Left hindlimb (tissue), 1 donor: ENCODE measurements at places on chromosomes 3 and 15.

DNA sequence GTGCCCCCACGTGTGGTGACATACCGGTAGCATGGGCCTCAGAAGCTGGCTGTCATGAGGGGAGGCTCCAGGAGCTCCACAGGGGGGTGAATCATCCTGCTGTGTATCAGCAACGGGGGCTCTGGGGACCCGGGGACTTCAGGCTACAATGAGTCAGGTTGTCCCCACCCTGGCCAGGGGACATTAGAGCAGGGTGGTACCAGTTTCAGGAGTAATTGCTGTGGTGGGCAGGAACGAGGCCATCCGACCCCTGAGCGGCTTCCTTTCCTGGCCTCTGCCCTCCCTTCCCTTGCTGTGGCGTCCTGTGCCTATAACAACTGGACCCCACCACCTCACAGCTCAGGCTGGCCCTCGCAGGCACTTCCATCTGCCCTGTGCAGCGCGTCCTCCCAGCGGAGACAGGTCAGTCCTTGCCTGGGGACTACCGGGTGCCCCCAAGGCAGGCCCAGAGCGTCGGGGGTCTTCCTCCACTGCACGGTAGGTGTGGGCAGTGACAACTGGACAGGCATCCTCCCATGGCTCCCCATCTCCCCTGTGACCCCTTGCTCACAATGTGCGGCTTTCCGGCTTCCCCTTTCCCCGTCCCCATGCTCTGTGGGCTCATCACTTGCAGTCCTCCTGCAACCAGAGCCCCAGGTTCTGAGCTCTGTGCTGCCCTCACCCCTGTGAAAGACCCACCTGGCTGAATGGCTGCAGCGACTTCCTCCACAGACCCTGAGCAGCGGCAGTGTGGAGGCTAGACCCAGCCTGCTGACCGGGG lies 57.0 kb downstream of the KLF15 start:
- DNase-seq, result no peak

DNA sequence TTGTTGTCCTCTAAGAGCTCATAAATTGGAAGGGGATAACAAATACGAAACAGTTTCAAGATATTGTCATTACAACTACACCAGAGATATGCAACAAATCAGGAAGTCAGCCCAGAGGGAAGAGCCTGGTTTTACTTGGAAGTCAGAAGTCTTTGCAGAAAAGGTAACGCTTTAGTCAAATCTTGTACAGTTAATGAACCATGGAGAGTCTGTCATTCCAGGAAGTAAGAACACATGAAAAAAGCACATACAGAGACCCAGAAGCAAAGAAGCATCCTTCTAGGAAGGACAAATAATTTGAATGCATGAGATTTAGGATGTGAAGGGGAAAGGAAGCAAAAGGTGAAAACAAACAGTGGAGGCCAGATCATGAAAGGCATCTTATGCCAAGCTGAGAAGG lies 19.6 kb downstream of the DYNC1LI1 start:
- DNase-seq, result no peak

DNA sequence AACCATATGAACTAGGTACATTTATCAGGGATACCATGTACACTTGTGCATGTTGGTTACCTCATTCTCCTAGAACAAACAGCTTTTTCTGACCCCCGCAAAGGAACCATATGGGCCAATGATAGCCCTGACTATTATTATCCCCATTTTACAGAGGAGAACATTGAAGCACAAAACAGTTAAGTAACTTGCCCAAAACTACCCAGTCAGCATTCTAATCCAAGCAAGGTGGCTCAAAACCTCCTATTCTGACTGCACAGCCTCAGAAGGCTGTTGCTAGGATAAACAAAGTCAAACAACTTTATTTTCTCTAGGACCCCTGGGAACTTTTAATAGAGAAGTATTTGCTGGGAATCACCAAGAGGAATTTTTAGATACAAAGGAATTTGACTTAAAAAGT lies 36.7 kb downstream of the CFAP44 start:
- no peak for DNase-seq

- DNase-seq, result no peak
Observed at GRCh38 chr15:72180761-72181324, 16.7 kb downstream of the GRAMD2A start.

DNA sequence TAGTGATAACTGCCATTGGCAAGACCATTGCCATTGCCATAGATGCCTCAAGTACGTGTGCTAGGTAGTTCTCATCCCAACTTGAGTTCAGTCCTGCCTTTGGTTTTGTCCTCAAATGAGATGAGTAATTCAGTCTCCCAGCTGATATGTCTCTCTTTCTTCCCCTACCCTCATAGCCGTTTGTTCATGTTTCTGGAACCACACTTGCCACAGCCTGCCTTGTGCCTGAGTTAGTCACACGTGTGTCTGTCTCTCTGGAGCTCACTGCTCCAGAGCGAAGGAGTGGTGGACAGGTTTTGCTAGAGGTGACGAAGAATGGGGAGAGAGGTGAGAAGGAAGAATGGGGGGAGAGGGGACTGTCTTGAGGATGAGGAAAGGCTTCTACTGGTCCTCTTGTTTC lies 88.0 kb upstream of the IGF1R start:
- no peak for DNase-seq

GRCh38 chr3:79729096-79729495 lies 38.7 kb downstream of the ROBO1 start:
- peak; percentile 53 for DNase-seq

GRCh38 chr3:33729993-33730392 lies 11.9 kb upstream of the CLASP2 start:
- no peak for DNase-seq

GRCh38 chr15:26771168-26771567 lies 1.7 kb downstream of the GABRB3 start:
- DNase-seq, result no peak

GRCh38 chr15:74200871-74201419 lies 1.6 kb downstream of the STRA6 start:
- peak; percentile 73 for DNase-seq

- DNase-seq, result peak; percentile 60
Observed at GRCh38 chr15:99729920-99730319, 3.3 kb downstream of the LYSMD4 start.

- no peak for DNase-seq
Observed at GRCh38 chr3:169760479-169760878, 4.4 kb downstream of the TERC start.

DNA sequence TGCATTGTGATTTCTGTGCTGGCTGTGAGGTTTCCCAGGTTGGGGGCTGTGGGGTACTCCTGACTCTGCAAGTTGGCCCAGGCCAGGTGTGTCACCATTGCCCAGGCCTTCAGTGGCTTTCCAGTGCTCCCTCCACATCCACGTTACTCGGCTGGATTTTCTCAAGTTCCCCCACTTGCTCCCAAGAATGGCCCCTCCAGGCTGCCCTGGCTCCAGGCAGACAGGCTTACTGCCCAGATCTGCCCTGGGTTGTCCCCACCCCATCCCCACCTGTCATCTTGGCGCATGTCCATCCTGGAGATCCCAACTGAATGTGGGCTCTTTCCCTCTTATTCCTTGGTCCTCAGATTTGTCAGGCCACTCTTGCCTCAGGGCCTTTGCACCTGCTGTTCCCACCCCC lies 3.6 kb downstream of the APBA2 start:
- no peak for DNase-seq

DNA sequence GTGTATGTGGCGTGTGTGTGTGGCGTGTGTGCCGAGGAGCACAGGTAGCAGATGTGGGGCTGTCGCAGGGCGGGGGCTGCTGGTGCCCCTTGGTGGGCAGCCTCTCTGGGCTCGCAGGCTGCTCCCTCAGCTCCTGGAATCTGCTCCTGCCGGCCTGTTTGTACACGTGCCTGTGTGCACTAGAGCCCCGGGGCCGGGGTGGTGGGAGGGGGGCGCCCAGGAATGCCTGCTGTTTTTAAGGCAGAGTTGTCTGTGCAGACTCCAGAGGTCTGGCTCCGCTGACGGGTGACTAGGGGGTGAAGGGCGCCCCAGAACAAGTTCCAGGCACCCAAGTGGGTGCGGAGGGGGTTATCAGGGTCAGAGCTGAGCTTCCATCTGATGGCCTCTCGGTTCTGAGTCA lies 112.2 kb downstream of the FBLN2 start:
- no peak for DNase-seq

GRCh38 chr3:16697443-16698147 lies 92.4 kb upstream of the DAZL start:
- no peak for DNase-seq

DNA sequence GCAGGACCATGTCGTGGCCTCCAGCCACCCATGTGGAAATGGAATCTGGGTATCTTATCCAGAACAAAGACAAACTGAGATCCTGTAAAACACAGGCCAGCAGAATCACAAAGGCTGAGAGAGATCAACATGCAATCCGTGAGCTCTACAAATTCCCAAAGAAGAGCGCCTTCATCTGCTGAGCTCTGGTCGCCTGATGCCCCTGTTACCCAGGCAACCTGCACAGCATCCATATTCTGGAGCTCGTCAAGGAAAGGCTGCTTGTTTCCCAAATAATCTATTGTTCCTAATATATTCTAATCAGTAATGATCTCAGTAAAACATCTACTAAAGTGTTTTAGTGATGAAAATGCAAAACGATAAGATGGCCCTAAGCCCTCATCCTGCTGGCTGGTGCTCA lies 133.6 kb downstream of the OCA2 start:
- DNase-seq, result no peak

GRCh38 chr3:197983076-197983475 lies 23.1 kb downstream of the LMLN start:
- no peak for DNase-seq

DNA sequence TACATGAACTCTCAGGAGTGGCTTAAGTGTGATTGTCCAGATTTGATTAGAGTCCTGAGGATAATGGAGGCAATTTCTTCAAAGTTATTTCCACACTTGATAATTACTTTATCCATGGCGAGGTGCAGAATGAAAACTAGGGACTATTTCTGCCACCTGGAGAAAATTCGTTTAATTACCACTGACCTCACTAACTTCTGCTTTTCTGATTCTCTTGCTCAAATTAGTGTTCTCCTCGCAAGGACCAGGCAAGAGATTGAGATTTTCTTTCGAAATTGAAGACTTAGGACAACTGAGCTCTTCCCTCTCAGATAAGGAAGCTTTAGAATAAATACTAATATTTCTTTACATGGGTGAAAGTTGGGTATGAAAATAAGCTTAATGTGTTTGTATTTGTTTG lies 135.2 kb downstream of the RYR3 start:
- no peak for DNase-seq
